ENCODE measurements at places on chromosomes 7 and 10. TPM values are rescaled to one million over a fixed set of nuclear protein-coding genes. Genes with fewer than 3 reads are reported as not detected.
A peak's percentile ranks its signal among the peaks of the same experiment; 100 is the strongest.

GRCh38 chr7:117776224-117776623 lies 97.0 kb downstream of the CTTNBP2 start:
- H3K27ac ChIP-seq, result peak overlapping the region; percentile 16
- H3K4me3 ChIP-seq, result no peak overlapping the region
- no peaks in the 10 kb centered on the region for H3K27me3 ChIP-seq

Gene PRPS1L1
- total RNA-seq, result not detected

Gene GHRHR
- total RNA-seq, result not detected

DNA sequence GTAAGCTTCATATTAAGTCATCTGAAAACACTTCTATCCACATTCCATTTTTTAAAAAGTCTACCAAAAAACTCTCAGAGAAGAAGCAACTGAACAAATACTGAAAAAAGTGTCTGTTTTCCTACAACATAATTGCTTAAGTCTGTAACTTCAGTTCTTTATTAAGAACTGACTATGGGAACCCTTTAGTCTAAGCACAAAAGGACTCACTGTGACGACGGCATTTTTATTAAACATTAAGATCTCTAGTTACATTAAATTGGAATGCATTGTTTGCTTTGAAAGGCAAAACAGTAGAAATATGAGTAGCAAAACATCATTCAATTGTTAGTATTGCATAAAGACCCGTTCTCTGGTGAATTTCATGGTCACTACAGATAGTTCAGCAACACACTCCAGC lies 5.8 kb upstream of the FAM3C start:
- no peak for DNase-seq
- H3K36me3 ChIP-seq, result no peaks in the 10 kb centered on the region

Gene AKR1D1
- total RNA-seq, result not detected

GRCh38 chr7:140223515-140224221 lies 46.9 kb upstream of the KDM7A start:
- H3K4me1 ChIP-seq, result no peaks in the 10 kb centered on the region
- no peaks in the 10 kb centered on the region for H3K27me3 ChIP-seq
- H3K36me3 ChIP-seq, result no peaks in the 10 kb centered on the region
- DNase-seq, result no peak
- H3K27ac ChIP-seq, result no peak overlapping the region

DNA sequence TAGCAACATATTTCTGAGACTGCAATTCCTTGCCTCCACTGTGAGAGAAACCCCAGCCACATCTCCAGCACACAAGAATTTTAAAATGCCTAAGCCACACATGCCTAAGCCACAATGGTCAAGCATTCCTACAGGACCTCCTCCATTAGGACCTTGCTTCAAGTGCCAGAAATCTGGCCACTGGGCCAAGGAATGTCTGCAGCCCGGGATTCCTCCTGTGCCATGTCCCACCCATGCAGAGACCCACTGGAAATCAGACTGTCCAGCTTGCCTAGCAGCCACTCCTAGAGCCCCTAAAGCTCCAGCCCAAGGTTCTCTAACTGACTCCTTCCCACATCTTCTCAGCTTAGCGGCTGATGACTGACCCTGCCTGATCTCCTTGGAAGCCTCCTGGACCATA lies 117.5 kb downstream of the AHR start:
- H3K36me3 ChIP-seq, result no peaks in the 10 kb centered on the region
- H3K4me3 ChIP-seq, result no peak overlapping the region
- no peaks in the 10 kb centered on the region for H3K27me3 ChIP-seq
- no peak for DNase-seq
- H3K27ac ChIP-seq, result no peak overlapping the region
- no peaks in the 10 kb centered on the region for H3K4me1 ChIP-seq
